ENCODE measurements at places on chromosomes 6 and 20. TPM values are rescaled to one million over a fixed set of nuclear protein-coding genes. Genes with fewer than 3 reads are reported as not detected.

DNA sequence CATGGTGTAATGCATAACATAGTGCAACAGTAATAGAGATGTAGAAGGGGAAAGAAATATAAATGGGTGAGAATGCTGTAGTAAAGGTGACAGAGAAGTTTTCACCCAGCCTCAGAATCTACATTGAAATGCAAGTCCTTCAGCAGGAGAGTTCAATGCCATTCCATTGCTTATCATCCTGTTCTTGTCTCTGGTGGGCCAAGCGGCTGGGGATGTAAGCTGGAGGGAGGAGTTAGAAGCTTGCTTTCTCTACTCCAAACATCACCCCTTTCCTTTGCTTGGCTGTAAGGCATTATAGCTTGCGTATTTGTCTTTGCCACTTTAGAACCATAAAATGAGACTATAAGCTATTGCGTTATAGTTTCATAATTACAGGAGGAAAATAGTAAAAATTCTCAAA is 2.2 kb upstream of the FUT9 start:
- H3K4me3 ChIP-seq = no peak overlapping the region
- no peaks in the 10 kb centered on the region for H3K36me3 ChIP-seq
- no peaks in the 10 kb centered on the region for H3K27me3 ChIP-seq

DNA sequence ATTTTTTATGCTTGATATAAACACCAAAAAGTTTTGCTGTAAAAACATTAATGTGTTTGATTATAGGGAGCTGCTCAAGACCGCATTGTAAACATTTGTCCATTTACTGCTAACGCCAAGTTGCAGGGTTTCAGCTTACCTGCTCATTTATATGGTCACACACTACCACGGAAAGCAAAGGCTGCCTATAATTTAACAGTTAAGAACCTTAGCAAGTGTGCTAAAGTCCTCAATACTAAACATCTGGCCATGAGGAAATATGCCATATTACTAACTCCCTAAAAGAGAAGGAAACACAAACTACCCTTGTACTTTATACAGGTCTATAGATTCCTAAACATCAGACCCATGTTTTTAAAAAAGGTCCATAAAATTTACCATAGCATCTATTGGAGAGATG is 129.5 kb downstream of the ASCC3 start:
- H3K27me3 ChIP-seq = no peaks in the 10 kb centered on the region
- no peak overlapping the region for H3K27ac ChIP-seq
- H3K36me3 ChIP-seq = peaks cover 8% of the 10 kb centered on the region

GRCh38 chr20:62535964-62536363 is 60.2 kb upstream of the GATA5 start:
- no peak for DNase-seq
- no peak overlapping the region for H3K27ac ChIP-seq
- no peaks in the 10 kb centered on the region for H3K36me3 ChIP-seq

DNA sequence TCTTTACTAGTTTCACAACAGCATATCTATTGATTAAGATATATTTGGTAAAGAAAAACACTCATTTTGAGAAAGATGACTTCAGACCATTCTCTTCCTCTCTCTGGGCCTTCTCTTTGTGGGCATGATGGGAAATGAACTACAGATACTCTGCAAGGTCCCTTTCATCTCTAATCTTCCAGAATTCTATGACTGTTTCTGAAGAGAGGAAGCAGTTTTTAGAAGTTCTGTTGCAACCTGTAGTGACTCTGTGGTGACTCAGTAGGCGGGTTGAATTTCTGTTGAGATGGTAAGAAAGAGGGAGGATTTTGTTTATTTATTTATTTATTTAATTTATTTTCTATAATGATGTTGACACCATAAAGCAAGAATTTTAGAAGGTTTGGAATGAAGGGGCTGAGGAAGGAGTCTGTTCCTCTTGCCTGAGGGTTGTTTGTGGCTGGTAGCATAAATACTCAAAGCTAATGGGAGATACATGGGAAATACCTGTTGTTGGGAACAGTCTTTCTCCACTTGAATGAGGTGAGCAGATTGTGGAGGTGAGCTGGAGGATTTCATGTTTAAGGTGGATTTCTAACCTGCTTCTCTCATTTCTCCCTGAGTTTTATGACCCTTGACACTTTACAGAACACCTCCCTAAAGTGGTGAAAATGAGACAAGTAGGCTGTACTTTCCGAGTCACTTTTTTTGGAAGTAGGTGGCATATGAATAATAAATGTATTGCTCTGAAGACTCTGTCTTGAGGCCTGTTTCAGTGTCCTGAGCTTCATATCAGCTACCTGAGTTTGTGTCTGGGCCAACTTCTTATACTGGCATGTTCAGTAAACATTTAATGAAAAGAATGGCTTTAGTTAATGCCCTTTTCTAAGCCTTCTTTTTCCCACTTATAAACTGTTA is 15.0 kb downstream of the ACSS2 start:
- no peaks in the 10 kb centered on the region for H3K36me3 ChIP-seq
- no peak overlapping the region for H3K27ac ChIP-seq
- no peaks in the 10 kb centered on the region for H3K4me1 ChIP-seq
- peak; percentile 67 for DNase-seq
- no peak overlapping the region for H3K4me3 ChIP-seq

Gene VGLL2
- not detected for total RNA-seq

Gene HLA-DQA1
- total RNA-seq = 20.3 TPM

GRCh38 chr6:31736021-31736767 is at the start of gene CLIC1:
Gene CLIC1 (minus strand): TSS chr6:31736530. CDS start chr6:31736300, 230 bp downstream.
- no peaks in the 10 kb centered on the region for H3K27me3 ChIP-seq
- peaks cover 69% of the 10 kb centered on the region for H3K4me1 ChIP-seq
- peak within 1 kb of the TSS; percentile 93 for H3K4me3 ChIP-seq
- peaks cover 28% of the 10 kb centered on the region for H3K36me3 ChIP-seq
- peak; percentile 71 for DNase-seq

- H3K27me3 ChIP-seq = no peaks in the 10 kb centered on the region
- H3K36me3 ChIP-seq = no peaks in the 10 kb centered on the region
- H3K4me3 ChIP-seq = no peak overlapping the region
- no peak overlapping the region for H3K27ac ChIP-seq
Measured at GRCh38 chr20:7696311-7696710, 243.9 kb downstream of the HAO1 start.

GRCh38 chr6:28765978-28766351 is 157.8 kb downstream of the TRIM27 start:
- no peak for DNase-seq
- no peaks in the 10 kb centered on the region for H3K36me3 ChIP-seq
- no peak overlapping the region for H3K27ac ChIP-seq

Gene TBX18
- not detected for total RNA-seq

Gene ABHD16B
- total RNA-seq = not detected

- H3K4me1 ChIP-seq = no peaks in the 10 kb centered on the region
- H3K4me3 ChIP-seq = no peak overlapping the region
- DNase-seq = no peak
- H3K27ac ChIP-seq = no peak overlapping the region
- H3K36me3 ChIP-seq = no peaks in the 10 kb centered on the region
Measured at GRCh38 chr6:119066517-119066916, 11.9 kb downstream of the FAM184A start.

DNA sequence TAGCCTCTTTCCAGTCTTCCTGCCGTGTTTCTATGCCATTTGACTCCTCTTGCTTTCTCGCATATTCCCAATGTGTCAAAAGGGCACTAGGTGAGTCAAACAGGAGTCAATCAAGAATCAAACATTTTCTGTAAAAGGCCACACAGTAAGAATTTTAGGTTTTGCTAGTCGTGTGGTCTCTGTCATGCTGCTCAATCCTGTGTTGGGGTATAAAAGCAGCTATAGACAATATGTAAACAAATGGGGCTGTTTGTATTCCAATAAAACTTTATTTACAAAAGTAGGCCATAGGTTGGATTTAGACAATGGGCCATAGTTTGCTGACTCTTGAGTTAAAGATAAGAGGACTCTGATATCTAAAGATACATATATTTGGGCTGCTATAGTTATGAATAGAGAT is 235.4 kb upstream of the BTBD3 start:
- no peaks in the 10 kb centered on the region for H3K27me3 ChIP-seq
- DNase-seq = no peak
- no peaks in the 10 kb centered on the region for H3K36me3 ChIP-seq

GRCh38 chr20:37688093-37688492 is 5.7 kb upstream of the CTNNBL1 start:
- no peak for DNase-seq
- H3K27ac ChIP-seq = no peak overlapping the region
- H3K27me3 ChIP-seq = peaks cover 20% of the 10 kb centered on the region
- no peaks in the 10 kb centered on the region for H3K36me3 ChIP-seq
- H3K4me3 ChIP-seq = no peak overlapping the region
- H3K4me1 ChIP-seq = no peaks in the 10 kb centered on the region

DNA sequence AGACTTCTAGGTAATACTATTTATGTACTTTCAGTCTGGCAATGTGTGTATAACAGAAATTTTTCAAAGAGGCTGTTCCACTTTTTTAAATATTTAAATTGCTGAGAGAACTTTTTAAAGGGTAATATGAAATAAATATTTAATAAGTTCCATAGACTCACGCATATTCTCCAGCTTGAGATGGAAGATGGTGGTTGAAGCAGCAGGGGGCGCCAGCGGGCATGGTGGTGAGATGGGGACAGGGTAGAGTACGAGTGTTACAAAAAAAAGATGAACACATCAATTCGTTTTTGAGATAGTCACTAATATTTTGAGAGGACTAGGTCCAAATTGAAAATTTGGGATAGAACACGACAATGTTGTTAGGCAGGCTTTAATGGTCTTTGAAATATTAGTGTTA is 68.4 kb downstream of the RSPO3 start:
- H3K36me3 ChIP-seq = no peaks in the 10 kb centered on the region
- peaks cover 2% of the 10 kb centered on the region for H3K27me3 ChIP-seq
- DNase-seq = peak; percentile 54
- no peak overlapping the region for H3K4me3 ChIP-seq

Gene SCRT2
- not detected for total RNA-seq

DNA sequence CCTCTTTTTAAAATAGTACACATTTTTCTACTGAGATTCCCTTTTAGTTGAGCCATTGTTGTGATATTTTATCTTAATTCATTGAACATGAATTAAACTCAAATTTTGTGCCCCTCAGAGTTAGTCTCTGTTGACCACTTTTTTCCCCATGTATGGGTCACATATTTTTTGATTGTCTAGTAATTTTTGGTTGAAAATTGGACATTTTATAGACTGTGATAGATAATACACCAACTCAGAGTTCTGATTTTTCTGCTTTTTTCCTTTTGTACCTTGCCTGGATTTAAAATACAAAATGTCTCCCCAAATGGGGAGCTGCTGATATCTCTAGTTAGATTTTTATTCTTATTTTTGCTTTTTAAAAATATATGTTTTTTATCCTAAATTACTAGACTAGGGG is 291.8 kb upstream of the CITED2 start:
- H3K27me3 ChIP-seq = peaks cover 3% of the 10 kb centered on the region
- no peaks in the 10 kb centered on the region for H3K36me3 ChIP-seq
- no peak overlapping the region for H3K4me3 ChIP-seq

DNA sequence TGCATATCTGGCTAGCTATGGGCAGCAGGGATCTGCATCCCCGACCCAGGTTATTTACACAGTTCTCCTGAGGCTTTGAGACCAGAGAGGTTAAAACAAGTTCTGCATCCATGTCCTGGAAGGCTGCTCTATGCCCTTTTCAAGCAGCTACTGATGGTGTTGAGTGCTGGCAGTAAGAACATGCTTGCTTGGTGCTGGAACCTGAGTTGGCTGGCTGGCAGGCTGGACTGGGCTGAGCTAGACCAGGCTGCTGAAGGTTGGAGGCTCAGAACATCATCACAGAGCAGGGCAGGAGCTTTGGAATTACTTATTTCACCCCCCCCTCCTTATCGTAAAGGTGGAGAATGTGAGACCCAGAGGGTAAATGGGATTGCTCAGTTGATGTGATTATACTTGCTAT is 16.9 kb upstream of the LRFN2 start:
- DNase-seq = no peak
- no peaks in the 10 kb centered on the region for H3K36me3 ChIP-seq
- peaks cover 10% of the 10 kb centered on the region for H3K27me3 ChIP-seq

DNA sequence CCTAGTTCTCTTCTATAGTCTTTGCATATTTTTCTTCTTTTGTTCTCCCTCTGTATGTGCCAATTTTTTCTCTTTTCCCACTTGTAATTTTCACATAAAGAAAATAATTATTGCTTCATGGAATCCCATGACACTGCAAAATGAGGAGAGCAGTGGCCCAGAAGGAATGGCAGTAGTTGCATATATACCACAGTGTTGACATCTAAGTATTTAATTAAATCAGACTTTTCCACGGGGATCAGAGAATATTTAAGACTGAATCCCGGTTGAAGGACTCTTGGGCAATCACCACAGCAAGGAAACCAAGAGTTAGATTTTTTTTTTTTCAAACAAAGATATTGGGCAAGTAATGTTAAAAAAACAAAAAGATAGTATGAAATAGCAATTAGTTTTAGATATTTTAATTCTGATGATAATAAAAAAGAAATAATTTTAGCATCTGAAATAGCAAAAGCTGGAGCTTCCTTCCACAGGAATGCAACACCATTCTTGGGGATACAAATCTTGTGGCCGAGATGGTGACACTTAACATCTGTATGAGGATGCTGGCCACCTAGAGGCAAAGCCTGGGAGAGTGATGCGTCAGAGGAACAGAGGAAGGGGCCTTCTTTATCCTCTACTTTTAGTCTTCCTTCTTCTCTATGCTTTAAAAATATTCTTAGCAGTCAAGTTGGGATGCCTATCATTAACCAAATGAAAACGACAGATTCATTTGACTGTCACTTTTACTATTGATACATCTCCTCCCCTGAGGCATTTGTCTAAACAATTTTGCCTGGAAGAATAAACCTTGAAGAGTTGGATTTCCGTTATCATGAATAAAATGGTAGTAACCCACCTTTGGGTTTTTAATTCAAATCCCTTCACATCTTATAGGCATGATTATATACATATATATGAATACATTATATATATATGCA is 356.2 kb downstream of the GJA1 start:
- no peaks in the 10 kb centered on the region for H3K4me1 ChIP-seq
- no peak overlapping the region for H3K27ac ChIP-seq
- no peaks in the 10 kb centered on the region for H3K27me3 ChIP-seq

Gene ARMC2
- 12.5 TPM for total RNA-seq

Gene PLAGL2
- 22.9 TPM for total RNA-seq

DNA sequence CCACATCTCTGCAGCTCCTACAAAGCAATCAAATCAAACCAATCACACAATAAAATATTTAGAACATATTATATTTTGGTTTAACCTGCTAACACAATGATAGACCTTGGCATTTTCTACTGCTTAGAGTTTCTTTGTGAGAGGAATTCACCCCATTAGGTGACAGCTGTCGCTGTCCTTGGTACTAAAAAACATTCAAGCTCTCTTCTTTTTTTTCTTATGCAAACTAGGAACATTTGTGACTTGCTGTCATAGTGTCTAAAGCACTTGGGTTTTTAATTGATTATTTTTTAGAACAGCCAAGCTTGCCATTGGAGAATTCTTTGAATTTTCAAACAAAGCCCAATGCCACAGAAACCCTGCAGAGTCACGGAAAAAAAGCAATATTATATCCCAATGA is 46.4 kb downstream of the CNR1 start:
- DNase-seq = no peak
- no peaks in the 10 kb centered on the region for H3K27me3 ChIP-seq
- no peaks in the 10 kb centered on the region for H3K36me3 ChIP-seq
- H3K27ac ChIP-seq = no peak overlapping the region
- no peak overlapping the region for H3K4me3 ChIP-seq

Data from CD4-positive, CD25-positive, alpha-beta regulatory T cell (primary cell).